ENCODE measurements at places on chromosomes 2 and 18. TPM values are rescaled to one million over a fixed set of nuclear protein-coding genes. Genes with fewer than 3 reads are reported as not detected.

Gene ABHD1
- total RNA-seq, result 76.4 TPM

DNA sequence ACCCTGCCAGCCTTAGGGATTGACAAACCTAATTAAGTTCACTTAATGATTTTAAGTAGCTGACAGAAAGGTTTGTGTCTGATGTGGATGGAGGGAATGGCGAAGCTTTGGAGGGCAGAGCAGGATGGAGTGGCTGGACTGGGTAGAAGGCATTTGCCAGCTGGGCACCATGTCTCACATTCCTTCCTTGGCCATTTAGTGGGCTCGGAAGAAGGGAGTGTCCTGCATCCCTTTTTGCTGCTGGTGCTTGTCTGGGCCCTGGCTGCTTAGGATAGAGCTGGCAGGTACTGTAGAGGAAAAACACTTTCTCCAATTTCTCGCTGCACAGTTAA lies 166.7 kb downstream of the CLIP4 start:
- DNase-seq, result no peak
- no peaks in the 10 kb centered on the region for H3K36me3 ChIP-seq
- H3K27ac ChIP-seq, result no peak overlapping the region

- H3K27ac ChIP-seq, result no peak overlapping the region
- no peaks in the 10 kb centered on the region for H3K36me3 ChIP-seq
- H3K27me3 ChIP-seq, result no peaks in the 10 kb centered on the region
- no peak for DNase-seq
Observed at GRCh38 chr2:206488623-206489022, 45.3 kb downstream of the ADAM23 start.

DNA sequence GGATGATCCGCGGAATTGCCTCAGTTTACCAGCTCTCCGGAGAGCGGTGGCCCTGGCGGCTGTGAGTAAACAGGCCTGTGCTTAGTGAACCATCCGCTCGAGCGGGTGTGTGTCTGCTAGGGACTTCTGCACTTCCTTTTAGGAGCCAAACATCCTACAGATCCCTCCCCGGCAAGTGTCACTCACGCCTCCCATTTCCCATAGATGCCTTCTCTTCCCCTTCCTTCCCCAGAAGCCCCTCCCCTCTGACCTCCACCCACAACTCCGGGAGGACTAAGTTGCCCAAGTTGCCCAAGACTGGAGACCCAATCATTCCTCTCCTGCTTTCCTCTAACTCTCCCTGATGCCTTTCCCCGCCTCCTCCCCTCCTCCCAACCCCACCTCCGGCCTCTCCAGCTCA lies 2.9 kb downstream of the C1QL2 start:
- no peak overlapping the region for H3K4me3 ChIP-seq
- no peak for DNase-seq
- H3K4me1 ChIP-seq, result peaks cover 6% of the 10 kb centered on the region
- no peak overlapping the region for H3K27ac ChIP-seq

GRCh38 chr2:19070886-19071285 lies 287.5 kb downstream of the OSR1 start:
- no peaks in the 10 kb centered on the region for H3K27me3 ChIP-seq
- no peaks in the 10 kb centered on the region for H3K36me3 ChIP-seq
- H3K27ac ChIP-seq, result no peak overlapping the region
- H3K4me3 ChIP-seq, result no peak overlapping the region
- DNase-seq, result no peak

DNA sequence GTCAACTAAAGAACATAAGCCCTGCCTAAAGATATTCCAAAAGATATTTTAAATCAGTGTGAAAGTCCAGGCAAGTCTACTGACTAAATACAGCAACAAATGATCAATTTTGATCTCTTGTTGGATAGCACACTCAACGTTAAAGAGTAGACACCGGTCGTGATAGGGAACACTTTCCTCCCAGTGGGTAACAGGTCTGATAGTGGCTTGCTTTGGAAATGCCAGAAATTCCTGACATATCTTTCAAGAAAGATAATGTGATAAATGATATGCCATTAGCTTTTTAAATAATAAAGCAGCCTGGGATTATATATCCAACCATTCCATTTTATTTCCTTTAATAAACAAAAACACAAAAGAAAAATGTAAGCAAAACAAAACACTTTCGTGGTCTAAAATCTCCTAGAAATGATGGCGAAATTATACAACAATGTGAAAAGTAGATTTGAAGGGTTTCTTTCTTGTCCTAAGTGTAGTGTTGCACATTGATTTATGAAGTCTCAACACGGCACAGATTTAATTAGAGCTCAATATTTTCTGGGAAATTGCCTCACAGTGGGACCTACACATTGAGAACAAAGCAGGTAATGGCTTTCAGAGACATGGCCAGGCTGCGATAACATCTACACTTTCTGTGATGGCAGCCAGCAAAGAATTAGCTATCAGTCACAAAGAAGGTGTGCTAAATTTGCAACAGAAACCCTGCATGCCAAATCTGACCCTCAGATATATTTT lies 158.6 kb downstream of the PPP1R1C start:
- H3K36me3 ChIP-seq, result no peaks in the 10 kb centered on the region
- no peak for DNase-seq
- H3K27me3 ChIP-seq, result no peaks in the 10 kb centered on the region
- H3K4me3 ChIP-seq, result no peak overlapping the region

DNA sequence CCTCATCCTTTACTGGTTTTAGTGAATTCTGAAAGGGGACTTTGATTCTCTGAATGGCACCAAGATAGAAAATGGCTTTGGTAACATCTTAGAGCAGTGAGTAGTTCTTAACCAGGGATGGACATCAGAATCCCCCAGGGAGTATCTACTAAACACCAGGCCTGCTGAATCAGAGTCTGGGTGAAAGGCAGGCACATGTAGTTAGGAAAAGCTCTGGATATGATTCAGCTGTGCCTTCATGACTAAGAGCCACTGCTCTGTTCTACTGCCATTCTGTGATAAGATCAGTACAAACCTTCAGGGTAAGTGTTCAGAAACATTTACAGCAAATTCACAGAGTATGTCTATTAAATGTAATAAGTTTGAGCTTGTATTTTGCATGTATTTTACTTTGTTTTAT lies 46.2 kb upstream of the B3GNT2 start:
- H3K27ac ChIP-seq, result no peak overlapping the region
- peaks cover 6% of the 10 kb centered on the region for H3K4me1 ChIP-seq
- no peak for DNase-seq
- H3K4me3 ChIP-seq, result no peak overlapping the region
